ENCODE measurements at places on chromosomes 2 and 18.
A peak's percentile ranks its signal among the peaks of the same experiment; 100 is the strongest.

DNA sequence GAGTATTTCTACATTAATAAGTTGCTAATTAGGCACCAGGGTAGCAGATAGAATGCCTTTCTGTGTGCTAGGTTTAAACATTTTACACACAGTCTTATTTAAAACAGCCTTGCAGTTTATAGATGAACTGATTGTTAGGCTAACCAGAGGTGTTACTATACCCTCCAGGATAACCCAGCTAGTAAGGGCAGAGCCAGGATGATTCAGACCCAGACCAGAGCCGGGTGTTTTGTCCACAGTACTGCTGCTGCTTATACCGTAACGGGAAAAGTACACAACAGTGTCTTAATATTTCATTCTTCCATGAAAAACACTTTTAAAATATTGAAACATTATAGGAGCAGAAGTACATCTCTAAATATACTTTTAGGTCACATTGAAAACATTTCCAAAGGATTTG, 82.7 kb downstream of the MALT1 start:
- no peak for DNase-seq

- no peak for DNase-seq
Observed at GRCh38 chr2:2294183-2294690, 36.8 kb downstream of the MYT1L start.

DNA sequence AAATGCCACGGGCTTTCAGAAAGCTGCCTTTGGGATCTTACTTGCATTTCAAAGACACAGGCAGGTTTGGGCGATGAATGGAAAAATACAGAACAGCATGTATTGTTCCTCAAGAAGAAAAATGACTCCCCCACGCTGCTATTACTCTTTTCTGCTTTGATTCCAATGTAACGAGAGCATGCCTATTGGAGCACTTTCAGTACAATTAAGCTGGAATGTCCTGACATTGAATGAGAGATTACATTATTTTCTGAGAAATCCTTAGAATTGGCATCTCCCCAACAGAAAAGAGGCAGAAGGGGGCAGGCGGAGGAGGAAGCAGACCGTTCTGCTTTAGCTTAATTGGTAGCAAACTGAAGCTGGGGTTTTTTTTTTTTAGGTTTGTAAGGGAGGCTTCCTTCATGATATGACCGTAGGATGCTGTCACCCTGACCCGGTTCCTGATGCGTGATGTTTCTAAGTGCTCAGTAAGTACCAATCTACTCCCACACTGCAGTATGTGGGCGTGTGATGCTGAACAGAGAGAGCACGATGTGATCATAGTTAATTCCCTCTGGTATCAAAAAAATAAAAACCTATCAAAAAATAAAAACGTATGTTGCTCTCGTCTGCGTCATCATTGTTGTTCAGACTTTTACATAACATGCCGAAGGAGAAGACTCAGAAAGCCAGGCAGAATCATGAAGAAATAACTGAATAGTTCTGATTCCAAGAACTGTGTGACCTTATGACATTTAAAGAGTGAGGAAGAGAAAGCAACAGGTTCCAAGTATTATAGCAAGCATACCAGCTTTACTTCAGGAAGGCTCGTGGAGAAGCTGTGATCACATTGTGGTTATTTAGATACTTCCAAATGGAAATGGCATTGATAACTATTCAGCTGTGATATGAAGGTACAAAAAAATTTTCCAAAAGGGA, 40.5 kb downstream of the LONRF2 start:
- DNase-seq = no peak

GRCh38 chr2:151097128-151097527, 164.5 kb downstream of the RBM43 start:
- DNase-seq = peak; percentile 39

- DNase-seq = no peak
Observed at GRCh38 chr2:56118474-56118873, 65.3 kb upstream of the CCDC85A start.
